Activated gamma-delta T cell (primary cell): ENCODE measurements at places on chromosomes 4 and X.

- no peak for DNase-seq
These were observed 130.8 kb downstream of the ENOX2 start for GRCh38 chrX:130772105-130772775.

DNA sequence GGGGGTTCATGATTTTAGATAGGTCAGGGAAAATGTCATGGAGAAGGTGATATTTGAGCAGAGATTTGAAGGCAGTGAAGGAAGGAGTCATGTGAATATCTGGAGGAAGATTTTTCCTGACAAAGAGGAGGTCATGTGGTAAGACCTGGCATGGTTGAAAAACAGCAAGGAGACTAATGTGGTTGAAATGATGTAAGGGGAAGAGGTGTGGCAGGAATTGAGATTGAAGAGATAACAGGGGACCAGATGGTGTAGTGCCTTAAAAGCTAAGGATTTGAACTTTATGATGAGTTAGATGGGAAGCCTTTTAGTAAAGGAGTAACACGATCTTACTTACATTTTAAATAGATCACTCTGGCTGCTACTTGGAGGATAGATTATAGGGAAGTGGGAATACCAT is 210.9 kb downstream of the RTL9 start:
- DNase-seq, result no peak

GRCh38 chr4:1199556-1200331 is 27.4 kb upstream of the SPON2 start:
- DNase-seq, result no peak

DNA sequence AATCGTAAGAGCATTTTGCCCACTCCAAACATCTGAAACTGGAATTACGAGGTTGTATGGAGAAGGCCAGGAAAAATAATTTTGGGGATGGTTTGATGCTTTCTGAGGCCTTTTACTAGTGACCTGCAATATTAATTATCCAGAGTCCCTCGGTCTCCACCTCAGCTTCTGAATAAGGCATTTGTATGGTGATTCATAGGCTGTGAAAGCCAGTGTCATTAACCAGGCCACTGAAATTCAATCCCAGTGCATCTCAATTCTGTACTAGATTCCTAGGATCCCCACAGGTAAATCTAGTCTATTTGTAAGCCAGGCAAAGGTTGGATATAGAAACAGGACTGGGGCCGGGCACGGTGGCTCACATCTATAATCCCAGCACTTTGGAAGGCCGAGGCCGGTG is 135.4 kb upstream of the RBPJ start:
- no peak for DNase-seq

GRCh38 chrX:41394293-41394692 is 52.9 kb upstream of the NYX start:
- no peak for DNase-seq

- DNase-seq, result no peak
These were observed 37.1 kb upstream of the MTNR1A start for GRCh38 chr4:186592445-186592844.

- DNase-seq, result no peak
These were observed 55.8 kb downstream of the DOCK11 start for GRCh38 chrX:118551426-118551825.
